Right renal pelvis (tissue), 4 donors: ENCODE measurements at places on chromosomes 12 and 14.

DNA sequence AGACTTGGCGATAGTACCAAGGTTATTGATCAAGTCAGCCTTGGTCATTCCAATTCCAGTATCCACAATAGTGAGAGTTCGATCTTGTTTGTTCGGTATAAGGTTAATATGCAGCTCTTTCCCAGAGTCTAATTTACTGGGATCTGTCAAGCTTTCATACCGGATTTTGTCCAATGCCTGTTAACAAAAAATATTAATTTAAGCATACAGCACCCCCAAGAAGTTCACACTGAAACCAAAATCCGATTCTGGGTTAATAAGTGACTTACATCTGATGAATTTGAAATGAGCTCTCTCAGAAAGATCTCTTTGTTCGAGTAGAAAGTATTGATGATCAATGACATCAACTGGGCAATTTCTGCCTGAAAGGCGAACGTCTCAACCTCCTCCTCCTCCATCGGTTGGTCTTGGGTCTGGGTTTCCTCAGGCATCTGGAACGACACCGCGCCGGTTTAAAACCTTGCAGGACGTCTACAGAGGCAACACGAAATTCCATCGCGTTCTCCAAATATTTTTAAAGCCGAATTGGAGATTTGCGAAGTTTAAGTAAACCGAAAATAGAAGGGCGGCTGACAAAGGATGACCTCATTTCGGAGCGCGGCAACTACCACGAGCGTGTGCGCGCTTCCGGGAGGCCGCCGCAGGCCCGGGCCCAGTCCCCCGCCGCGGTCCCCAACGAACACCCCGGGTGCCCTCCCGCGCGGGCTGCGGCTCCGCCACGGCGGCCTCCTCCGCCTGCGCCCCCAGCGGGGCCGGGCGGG, 716 bp downstream of the HSP90AA1 start:
- no peak for DNase-seq

- no peak for DNase-seq
These were observed 149.8 kb downstream of the TGFB3 start for GRCh38 chr14:75831952-75832351.

GRCh38 chr14:24430682-24431568, 1.2 kb downstream of the KHNYN start:
- DNase-seq = no peak

DNA sequence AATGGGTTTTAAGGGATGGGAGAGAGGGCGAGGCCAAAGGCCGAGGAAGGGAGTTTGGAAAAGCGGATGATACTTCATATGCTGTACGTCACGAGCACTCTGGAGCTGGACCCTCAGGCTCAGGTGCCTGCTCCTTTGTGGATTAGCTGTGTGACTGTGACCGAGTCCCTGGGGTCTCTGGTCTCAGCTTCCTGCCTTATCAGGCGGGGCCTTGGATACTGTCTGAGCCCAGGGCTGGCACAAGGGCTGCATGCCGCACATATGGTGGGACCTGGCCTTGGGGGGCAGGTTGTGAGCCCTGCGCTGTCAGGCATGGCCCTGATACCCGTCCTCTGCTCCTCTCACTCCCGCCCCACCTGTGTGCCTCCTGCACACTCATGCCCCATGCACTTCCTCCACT, 95.3 kb downstream of the ADGRD1 start:
- no peak for DNase-seq

- DNase-seq = no peak
These were observed 334.1 kb downstream of the ALG10 start for GRCh38 chr12:34356233-34356987.

GRCh38 chr12:110649341-110649847, 35.5 kb downstream of the TCTN1 start:
- DNase-seq = no peak

DNA sequence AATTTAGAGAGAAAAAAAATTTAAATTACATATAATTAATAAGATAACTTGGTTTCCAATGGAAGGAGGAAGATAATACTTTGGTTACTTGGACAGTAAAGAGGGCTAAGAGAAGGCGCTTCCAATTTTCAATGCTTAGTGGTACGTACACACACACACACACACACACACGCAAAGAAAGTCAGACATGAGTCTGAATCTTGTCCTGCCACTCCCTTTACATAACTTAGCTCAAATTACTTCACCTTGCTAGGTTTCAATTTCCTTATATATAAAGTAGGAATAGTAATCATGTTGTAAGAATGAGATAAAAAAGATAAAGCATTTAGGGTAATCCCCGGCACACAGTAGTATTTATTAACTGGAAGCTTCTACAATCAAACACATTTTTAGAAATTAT, 39.7 kb upstream of the VCPKMT start:
- no peak for DNase-seq

DNA sequence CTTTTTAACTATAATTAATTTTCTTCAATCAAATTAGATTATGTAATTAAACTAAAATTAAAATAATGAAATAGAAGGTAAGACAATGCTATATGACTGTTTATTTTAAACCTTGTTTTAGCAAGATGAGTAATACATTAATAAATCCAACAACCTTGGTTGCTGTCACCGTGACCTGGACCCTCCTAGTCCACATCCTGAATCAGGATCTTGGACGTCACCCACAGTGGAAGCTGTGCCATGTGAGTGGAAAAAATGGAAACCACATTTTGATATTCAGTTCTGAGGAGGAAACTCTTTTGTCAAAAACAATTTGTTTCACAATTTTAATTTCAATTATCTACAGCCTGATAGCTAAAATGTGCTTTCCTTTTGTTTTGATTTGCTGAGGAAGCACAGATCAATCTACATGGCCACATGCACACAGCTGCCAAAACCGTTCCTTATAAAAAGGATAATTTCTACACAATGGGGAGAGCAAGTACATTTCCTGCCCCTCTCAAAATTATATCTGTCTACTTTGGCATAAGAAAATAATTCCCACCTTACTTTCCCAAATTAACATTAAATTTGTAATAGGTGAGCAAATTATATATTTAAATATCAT, 255.5 kb downstream of the RASSF9 start:
- no peak for DNase-seq

GRCh38 chr12:16437926-16438325, 90.5 kb downstream of the MGST1 start:
- no peak for DNase-seq

DNA sequence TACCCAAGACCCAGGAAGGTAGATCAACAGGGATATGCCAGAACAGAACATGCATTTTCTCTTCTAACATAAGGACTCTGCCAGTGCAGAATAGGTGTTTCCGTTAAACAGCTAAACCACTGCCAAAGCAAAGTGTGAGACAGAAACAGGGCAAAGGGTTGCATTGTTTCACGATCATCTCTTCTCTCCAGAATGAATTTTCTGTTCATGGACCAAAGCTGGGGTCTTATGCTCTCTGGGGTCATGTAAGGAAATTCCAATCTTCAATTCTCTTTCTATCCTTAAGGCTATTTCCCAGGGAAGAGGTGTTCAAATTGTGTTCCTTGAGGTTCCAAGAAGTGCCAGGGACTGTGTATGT, 10.9 kb downstream of the PSMB5 start:
- no peak for DNase-seq

DNA sequence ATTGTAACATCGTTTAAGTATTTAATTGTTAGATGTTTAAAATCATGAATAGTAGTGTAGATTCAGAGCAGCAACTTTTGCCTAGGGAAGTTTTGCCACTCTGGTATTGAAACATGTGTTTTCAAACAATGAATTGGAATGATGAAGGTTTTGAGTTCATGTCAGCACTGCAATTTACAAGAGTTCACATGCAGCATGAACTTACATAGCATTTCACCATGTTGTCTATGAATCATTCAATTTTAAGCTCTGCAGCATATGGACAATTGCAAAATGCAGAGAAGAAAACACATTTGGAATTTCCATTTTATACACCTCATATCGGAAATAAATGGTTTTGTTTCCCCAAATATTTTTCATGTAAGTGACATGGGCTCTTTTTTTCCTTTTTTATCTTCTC, 170.7 kb upstream of the CDKN3 start:
- no peak for DNase-seq

- DNase-seq = no peak
These were observed 23.3 kb upstream of the STYK1 start for GRCh38 chr12:10697156-10697555.

GRCh38 chr12:10220398-10221077, 7.9 kb downstream of the GABARAPL1 start:
- DNase-seq = no peak

DNA sequence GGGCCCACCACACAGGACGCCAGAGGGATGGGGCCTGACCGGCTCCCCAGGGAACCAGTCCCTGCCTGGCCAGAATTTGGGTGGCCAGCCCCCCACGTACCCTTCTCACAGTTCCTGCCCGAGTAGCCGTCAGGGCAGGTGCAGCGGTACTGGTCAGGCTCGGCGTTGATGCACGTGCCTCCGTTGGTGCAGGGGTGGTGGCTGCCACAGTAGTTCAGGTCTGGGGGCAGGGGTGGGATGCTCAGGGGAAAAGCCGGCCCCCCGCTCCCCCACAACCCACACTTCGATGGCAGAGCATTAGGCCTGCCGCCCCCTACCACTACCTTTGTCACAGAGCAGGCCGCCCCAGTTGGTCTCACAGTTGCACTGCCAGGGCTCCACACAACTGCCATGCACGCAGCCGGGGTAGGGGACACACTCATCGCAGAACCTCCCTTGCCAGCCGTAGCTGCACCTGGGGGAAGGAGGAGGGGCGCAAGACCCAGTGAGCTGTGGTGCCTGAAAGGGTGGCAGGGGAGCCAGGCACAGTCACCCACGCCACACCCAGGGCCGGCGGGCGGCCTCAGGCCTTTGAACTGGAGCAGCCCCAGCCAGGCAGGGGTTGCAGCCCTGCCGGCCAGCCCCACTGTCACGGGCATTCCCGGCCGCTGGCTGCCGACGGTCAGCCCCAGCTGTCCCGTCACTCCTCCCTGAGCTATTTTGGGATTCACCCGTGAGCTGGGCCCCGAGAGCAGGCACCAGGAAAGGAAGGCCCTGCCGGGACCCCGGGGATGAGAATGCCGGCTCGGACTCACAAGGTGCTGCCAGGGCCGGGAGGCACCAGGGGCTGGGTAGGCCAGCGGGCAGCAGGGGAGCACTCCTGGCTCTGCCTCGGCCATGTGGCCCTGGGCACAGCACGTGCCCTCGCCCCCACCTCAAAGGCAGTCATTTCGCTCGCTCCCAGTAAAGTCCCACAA, 16.5 kb downstream of the JAG2 start:
- no peak for DNase-seq
